Left ventricle myocardium superior (tissue), 1 donor: ENCODE measurements at places on chromosomes 7 and 10.

GRCh38 chr7:33982425-33982786 is 77.1 kb downstream of the BMPER start:
- no peak for DNase-seq

GRCh38 chr10:47169581-47169980 is 130.4 kb upstream of the GDF10 start:
- no peak for DNase-seq

- no peak for DNase-seq
Measured at GRCh38 chr10:100041306-100042002, 31.7 kb upstream of the DNMBP start.

DNA sequence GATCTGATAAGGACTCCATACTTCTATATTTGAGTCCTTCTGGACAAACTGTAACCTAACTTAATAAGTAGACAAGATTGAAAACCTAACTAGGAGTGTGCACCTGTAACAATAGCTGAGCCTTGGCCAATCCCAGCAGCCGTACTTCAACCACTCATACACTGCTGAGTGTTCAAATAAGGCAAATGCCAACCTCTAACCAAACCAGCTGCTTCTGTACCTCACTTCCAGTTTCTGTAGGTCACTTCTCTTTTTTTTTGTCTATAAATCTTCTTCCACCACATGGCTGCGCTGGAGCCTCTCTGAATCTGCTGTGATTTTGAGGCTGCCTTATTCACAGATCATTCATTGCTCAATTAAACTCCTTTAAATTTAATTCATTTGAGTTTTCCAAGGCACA is 753.2 kb downstream of the DNAJB9 start:
- DNase-seq, result no peak

- DNase-seq, result no peak
Measured at GRCh38 chr7:156625580-156625979, 15.0 kb upstream of the RNF32 start.

GRCh38 chr10:1591742-1592141 is 145.6 kb downstream of the ADARB2 start:
- no peak for DNase-seq

DNA sequence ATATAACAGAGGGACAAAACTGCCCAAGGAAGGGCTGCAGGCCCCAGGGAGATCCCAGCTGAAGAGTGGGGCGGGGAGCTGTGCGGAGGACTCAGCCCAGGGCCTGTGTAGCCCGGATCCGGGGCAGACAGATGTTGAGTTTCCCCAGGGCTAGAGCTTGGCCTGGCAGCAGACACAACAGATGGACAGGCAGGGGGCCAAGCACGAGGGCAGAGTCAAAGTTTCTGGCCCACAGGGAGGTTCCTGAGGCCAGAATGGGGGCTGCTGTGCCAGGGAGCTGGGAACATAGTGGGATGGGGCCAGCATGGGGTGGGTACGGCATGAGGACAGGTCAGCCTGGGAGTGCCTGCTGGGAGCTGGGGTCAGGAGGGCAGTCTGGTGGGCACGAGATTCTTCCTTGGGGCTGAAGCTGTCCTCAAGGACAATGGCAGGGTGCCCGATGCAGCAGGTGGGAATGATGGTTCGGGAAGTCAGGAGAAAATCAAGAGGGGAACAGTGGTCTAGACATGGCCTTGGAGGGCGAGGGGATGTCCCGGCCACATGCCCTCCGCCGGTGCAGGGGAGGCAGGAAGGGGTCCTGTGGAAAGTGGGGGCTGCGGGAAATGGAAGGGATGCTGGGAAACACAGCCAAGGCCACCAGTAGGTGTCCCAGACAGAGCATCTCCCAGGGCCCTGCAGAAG is 519.1 kb upstream of the FOXK1 start:
- DNase-seq, result peak; percentile 66

- DNase-seq, result peak; percentile 44
Measured at GRCh38 chr10:97058521-97058920, 127.2 kb downstream of the SLIT1 start.
